ENCODE measurements at places on chromosomes 12 and 14.
A peak's percentile ranks its signal among the peaks of the same experiment; 100 is the strongest.

DNA sequence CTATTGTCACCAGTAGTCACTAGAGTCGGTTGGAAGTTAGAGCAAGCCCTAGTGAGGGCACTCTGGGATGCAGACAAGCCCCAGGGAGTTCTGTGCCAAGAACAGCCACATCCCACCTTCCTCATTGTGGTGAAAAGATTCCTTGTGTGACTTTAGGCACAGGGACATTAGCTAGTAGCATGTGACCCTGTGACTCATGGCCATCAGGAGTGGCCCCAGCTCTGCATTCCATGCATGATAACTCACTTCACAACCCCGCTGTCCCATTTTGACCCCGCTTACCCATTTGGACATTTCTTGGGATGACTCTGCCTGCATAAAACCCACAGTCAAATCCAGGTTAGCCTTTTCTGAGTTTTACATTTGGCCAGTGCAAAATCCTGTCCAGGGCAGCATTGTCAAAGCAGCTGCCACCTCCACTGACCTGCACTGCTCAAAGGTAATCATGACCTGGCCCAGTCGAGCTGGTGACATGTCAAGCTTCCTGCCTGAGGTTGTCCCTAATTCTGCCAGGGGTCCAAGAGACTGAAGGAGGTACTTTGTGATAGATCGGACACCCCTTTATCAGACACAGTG lies 430.5 kb downstream of the DPF3 start:
- no peak for DNase-seq

GRCh38 chr12:100348657-100349454 lies 8.0 kb upstream of the SLC17A8 start:
- peak; percentile 40 for DNase-seq

DNA sequence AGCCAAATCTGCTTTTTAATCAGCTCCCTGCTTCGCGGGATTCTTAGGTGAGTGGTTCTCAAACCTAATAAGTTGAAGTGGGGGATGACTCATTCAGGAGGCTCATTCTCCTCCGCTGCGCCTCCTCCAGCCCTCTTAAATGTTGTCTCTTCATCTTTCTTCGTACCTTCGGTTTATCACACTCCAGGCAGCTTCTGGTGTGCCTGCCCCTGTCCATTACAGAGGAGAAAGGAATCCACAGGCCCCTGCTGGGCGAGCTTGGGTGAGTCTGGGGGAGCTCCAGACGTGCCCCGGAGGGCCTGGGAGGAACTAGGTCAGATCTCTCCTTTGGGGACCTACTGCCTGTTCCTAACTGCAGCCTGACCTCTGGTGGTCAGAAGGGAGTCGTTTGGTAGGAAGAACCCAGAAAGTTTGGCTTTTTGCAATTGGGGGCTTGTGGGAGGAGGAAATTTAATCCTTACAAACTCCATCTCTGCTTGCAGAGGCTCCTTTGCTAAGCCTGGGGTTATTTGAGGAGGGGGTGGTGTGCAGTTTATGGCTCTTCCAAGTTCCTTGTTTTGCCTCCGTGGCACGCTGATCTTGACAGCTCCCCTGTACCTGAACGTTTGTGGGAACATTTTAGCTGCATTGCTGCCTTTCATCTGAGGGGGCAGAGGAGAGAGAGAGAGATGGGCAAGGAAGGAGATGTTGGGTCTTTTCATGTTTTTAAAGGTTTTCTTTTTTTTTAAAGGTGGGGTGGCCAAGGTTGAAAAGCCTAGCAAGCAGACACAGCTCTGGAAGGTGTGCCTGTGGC lies 84.1 kb upstream of the GNG2 start:
- peak; percentile 62 for DNase-seq

GRCh38 chr12:19575337-19576243 lies 136.3 kb downstream of the AEBP2 start:
- no peak for DNase-seq

Measured in HuH-7 (cell line).